Left kidney (tissue), 8 donors: ENCODE measurements at places on chromosomes 12 and 14.

DNA sequence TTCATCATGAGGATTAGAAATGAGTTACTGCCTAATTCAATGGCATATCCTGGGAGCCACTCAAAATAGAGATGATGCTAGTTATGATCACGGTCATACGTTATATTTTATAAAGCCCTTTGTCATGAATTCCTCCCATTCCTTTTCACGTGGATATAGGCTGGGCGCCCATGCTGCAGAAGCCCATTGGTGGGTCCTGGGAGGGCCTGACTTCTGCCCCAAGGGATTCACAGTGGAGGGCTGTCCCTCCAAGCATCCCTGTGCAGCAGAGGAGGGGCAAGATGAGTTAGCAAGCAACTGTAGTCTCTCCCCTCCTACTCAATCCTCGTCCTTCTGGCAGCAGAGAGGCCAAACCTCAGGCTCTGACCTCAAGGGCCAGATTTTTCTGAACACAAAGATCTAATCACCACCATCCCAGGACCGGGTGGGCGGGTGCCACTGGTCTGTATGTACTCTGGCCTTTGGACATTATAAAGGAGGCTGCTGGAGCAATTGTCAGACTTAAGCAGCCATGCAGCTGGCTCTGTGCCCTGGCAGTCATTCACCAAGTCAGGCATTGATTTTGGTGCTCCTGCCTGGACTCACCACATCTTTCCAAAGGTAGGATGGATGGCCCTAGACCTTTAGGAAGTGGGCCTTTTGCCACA, 8.6 kb downstream of the GLTP start:
- no peak for DNase-seq

DNA sequence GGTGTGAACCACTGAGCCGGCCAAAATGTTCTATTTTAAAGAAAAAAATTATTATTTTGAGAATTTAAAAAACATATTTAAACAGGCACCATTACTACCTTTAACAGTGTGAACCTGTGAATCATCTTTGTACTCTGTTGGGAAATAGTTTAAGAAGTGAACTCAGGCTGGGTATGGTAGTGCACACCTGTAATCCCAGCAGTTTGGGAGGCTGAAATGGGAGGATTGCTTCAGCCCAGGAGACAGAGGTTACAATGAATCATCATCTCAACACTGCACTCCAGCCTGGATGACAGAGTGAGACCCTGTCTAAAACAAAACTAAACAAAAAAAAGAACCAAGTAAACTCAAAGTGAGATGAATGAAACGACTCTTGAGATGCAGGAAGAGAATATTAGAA, 3.1 kb upstream of the WDR89 start:
- no peak for DNase-seq

DNA sequence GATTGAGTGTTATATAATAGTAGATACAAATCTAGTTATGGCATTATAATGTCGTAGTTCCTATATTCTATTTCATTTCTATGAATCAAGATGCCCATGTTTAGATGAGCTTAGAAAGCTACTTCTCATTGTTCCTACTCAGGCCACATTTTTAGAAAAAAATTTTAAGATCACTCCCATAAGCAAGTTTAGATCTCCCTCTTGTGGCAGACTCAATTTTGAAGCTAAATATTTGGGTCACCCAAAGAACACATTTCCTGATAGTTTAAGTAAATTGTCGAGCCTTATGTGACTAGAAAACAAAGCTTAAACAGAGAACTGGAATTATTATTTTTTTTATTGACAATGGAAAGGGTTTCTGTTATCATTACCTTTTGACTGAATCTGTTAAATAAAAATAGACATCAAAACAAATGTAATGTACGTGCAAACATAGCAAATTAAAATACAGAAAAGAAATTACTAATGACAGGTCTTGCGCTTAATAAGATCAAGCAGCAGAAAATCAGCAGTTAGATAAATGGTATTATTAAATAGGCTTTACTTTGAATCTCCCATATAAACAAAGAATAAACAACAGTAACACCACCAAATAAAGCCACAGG, 180.2 kb downstream of the ACSS3 start:
- DNase-seq, result peak; percentile 73

- DNase-seq, result no peak
Measured at GRCh38 chr12:120247621-120248030, 17.9 kb downstream of the PXN start.

DNA sequence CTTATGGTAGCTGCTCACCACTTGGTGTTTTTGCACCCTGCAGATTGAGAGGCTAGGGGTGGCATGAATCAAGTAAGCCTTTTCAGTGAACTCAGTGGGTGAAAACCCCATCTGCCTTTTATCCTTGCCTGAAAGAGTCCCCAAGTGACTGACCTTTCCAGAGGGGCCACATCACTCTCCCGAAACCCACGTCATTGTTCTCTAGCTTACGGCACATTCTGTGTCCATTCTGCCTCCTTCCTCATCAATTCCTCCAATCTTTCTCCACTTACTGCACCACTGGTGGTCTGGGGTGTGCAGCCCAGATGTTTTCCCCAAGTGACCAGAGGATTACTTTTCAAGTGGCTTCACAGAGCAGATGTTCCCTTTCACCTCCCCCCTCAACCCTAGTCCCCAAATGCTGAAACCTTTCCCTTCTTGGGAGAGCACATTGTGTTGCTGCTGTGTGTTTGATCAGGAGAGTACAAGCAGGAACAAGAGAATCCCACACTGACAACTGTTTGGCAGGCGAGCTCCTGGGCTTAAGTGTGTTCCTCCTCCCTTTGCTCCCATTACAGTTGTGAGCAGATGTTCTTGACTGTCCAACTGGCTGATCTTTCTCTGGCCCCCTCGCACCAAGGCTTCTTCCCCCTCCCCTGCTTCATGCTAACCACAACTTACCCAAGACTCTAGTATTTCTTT, 138.0 kb upstream of the IGF1 start:
- no peak for DNase-seq

DNA sequence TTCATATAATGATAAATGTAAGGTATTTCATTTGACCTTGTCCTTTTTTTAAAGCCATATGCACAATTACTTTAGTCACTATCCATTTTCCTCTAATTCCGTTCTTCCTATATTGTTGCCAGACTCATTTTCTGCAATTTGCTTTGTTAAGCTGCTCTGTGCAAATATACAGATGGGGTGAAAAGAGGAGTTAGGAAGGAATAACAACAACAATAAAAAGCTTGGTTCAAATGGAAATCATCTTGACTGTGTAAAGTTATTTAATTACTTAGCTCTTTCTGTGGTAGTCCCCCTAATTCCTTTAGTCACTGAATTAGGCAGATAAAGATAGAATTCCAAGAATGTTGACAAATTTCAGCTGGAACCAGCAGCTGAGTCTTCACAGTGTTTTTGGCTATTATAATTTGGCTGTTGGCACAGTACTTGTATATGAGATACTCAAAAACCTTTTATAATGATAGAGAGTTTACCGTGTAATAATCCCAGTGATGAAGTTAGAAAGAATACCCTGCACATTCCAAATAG, 838.0 kb downstream of the RPS29 start:
- DNase-seq, result no peak

DNA sequence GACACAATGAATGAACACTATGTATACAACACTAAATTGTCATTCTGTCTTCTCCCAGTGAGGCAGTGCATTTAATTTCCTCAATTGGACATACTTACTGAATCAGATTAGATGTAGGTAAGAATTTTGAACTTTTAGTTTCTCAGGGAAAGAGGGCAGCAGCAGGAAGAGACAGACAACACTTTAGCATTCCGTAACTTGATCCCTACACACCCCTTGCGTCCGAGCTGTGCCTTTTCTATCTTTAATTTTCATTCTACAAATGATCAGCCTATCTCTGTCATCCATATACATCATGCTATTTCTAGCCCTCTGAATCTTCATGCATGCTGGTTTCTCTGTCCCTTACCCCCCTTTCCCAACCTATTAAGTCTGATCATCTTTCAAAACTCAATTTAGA, 358.0 kb upstream of the RPL10L start:
- no peak for DNase-seq

DNA sequence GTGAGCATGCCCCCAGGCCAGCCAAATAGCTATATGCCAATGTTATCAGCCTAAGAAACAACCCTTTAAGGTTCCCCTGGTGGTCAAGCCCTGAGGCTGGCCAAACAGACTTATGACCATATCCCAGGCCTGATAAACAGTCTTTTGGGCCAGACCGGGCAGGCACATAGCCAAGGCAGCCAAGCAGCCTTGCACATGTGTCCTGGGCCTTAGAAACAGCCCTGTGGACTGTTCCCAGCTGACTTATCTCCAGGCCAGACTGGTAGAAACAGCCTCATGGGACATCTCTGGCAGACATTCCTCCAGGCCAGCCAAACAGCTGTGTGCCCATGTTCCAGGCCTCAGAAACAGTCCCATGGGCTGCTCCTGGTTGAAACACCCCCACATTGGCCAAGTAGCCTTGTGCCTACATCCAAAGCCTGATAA, 295.0 kb upstream of the MGAT4C start:
- DNase-seq, result no peak

DNA sequence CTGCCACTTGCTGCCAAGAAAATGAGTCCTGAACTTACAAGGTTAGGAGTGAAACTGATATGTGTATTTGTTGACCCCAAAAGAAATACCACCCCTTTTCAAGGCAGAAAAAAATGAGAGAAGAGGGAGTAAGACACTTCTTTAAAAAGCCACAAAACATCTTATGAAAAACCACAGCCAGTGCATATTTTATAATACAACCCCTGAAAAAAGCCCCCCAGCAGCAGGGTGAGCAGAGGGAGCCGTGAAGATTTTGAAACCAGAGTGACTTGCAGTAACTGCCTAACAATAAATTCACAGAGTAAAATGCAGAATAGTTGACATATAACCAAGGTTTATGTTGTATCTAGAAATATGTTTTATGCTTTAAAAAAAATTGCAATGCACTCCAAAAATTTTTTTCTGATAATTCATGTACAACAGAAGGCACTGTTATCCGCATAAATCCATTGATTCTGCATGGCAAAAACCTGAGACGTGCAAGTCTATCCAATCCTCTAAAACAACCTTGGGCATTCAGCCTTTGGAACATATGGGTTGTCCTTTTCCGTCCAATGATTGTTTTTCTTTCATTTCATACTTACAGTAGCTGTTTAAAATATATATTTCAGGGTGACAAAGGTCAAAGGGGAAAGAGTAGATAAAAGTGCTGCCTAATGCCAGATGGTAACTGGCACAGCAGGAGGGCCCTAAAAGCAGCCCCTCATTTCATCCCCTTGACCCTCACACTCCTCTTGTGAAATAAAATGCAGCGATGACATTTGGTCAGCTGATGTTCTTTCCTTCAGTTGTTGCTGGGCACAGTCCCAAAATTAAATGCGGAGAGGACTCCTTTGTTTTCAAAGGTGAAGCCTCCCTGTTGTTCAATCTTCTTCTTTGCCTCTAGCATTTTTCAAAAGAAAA, 65.3 kb downstream of the IPO8 start:
- no peak for DNase-seq

- DNase-seq, result no peak
Measured at GRCh38 chr12:1424674-1425395, 169.5 kb downstream of the FBXL14 start.

DNA sequence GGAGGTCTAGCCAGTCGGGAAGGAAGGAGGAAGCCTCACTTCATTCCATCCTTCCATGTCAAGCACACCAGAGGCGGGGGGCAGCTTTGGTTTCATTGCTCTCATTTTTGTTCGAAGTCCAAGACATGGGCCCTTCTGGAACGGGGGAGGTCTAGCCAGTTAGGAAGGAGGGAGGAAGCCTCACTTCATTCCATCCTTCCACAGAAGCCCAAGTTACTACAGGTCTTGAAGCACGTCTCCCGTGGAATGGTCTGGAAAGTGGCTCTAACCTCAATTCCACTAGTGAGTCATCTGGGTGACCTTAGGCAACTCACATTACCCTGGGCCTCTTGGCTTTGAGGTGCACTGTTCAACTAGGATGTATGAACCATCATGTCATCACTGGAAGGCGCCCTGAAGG, 156.3 kb downstream of the NTF3 start:
- no peak for DNase-seq

- DNase-seq, result peak; percentile 48
Measured at GRCh38 chr12:124036657-124037109, 63.7 kb downstream of the ZNF664 start.

- no peak for DNase-seq
Measured at GRCh38 chr12:52364061-52364460, 3.2 kb downstream of the KRT85 start.

DNA sequence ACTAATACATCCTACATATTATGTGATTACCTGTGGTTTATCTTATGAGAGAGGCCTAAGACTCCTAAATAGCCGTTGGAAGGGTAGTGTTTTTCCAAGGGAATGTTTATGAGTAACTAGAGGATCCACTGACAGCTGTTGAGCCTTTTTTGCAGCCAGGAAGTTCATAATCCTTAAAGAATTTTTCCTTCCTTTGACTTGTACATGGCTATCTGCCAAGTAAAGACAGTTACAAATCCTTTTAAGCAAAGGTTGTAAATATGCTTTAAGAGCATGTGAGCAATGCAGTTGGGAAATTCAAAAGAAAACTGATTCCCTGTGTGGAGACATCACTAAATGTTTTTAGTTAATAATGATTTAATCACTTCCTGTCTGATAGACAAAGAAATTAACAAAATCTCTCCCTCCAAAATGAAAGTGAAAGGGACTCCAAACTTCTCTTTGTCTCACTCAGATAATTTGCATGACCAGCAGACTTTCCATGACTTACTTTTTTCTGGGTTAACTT, 333.8 kb downstream of the PDZRN4 start:
- peak; percentile 42 for DNase-seq

DNA sequence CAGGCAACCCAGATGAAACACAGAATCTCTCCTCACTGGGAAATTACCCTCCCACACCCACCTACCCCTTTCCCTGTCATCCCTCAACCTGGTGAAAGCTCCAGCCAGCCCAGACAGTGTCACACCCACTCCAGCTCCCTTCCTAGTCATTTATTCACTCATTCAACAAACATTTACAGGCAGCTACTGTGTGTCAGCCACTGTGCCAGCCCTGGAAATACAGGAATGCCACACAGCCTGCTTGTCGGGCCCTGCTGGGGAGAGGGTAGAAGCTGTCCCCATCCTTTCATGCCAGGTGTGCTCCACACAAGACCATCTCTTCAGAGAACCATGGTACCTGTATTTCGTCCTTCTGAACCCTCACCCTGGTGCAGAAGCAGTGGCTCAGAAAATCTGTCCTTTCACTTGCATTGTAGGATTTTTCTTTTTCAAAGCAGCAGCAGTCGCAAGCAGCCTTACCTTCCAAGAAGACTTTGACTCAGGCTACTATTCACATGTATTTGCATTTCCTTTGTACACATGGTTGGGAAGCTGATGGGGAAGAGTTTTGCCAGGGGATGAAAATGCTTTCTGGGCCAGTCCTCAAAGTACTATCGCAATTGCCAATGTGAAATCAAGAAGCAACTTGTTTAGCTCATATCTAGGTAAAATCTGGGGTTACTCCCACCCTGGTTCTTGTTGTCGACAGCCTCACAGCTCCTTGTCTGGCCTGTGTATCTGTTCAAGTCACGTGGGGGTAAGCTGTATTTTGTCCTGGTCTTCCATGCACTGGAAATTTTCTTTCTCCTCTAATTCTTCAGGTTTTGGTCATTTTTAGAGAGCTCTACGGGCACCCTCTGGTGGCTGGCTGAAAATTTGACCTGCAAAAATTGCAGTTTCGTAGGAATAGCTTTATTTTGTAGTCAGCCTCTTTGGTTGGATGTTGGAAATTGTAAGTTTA, 147.4 kb upstream of the EGLN3 start:
- peak; percentile 46 for DNase-seq

GRCh38 chr14:89841851-89842250, 112.7 kb downstream of the EFCAB11 start:
- DNase-seq, result no peak

- no peak for DNase-seq
Measured at GRCh38 chr14:21455592-21455911, 371 bp downstream of the CHD8 start.

GRCh38 chr14:72545411-72546311, 348.2 kb downstream of the DPF3 start:
- no peak for DNase-seq
